ENCODE measurements at places on chromosomes 1 and 21. TPM values are rescaled to one million over a fixed set of nuclear protein-coding genes. Genes with fewer than 3 reads are reported as not detected.

- no peak for DNase-seq
These were observed 14.2 kb downstream of the PODN start for GRCh38 chr1:53076165-53076564.

DNA sequence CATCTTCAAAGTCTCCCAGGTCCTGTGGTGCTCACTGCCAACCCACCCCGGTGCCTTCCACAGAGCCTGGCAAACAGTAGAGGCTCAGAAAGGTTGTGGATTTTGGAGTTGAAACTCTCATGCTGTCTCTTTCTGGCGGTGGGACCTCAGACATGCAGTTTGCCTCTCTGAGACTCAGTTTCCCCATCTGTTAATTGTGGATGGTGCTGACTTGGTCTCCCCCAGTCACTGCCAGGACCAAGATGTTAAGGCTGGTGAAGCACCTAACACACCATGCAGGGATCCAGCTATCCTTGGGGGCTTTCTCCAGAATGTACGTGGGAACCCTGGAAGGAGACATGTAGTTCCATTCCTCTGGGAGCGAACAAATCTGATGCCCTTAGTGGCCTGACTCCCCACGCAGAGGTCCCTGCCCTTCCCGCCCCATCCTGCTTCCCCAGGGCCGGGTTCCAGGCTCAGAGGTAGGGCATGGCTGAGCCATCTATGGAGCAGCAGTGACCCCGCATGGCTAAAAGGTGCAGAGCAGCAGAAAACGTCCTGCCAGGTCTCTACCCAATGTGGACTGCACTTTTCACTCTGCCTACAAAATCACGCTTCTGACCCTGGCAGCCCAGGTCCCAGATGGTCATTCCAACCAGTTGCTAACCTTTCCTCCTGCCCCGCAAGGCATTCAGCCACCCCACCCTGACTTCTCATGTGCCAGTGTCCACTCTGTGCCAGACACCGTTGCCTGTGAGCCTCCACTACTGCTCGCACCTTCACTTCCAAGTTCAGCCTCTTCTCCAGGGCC, 9.2 kb upstream of the TTC22 start:
- DNase-seq = no peak

- DNase-seq = no peak
These were observed 34.1 kb downstream of the TP53BP2 start for GRCh38 chr1:223811634-223812101.

DNA sequence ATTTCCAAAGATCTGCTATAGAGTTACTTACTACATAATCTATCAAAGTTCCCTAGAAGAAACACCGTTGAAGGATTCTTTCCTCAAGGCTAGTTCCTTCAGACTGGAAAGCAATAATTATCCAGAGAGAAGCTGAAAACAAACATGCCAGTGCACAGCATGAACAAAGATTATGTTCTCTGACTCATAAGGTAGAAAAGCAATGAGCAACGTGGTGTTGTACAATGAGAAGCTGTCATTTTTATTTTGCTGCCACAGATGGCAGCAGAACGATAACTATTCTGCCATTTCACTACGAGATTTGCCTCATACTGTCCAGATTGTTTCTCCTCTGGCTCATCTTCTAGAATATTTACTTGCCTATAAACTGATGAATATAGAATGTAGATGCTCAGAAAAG, 10.7 kb downstream of the EXTL2 start:
- DNase-seq = no peak

- no peak for DNase-seq
These were observed 7.4 kb downstream of the IFNAR1 start for GRCh38 chr21:33332143-33332542.

GRCh38 chr1:216905137-216905536, 181.9 kb upstream of the ESRRG start:
- DNase-seq = no peak

KCNQ4 gene
- 1.4 TPM for polyA plus RNA-seq

BACH1 gene
- 35.5 TPM for polyA plus RNA-seq

OR2L13 gene
- polyA plus RNA-seq = 0.11 TPM

Data from left renal pelvis (tissue), 4 donors.